HepG2 (cell line): ENCODE measurements at places on chromosomes 6 and 20. TPM values are rescaled to one million over a fixed set of nuclear protein-coding genes. Genes with fewer than 3 reads are reported as not detected.

NOTCH4 gene
- total RNA-seq = 0.51 and 0.66 TPM in 2 replicates

NKX2-4 gene
- not detected in 2 replicates for total RNA-seq

MPIG6B gene
- not detected in 2 replicates for total RNA-seq

ANKRD66 gene
- not detected in 2 replicates for total RNA-seq

GJE1 gene
- not detected in 2 replicates for total RNA-seq

SLC12A5 gene
- 5.3 and 5.4 TPM in 2 replicates for total RNA-seq

SPTLC3 gene
- total RNA-seq = 83.7 and 95.6 TPM in 2 replicates

ADGB gene
- total RNA-seq = not detected in 2 replicates

GRCh38 chr6:129908356-129908755, 47.2 kb upstream of the TMEM244 start:
- DNase-seq = no peak

DNA sequence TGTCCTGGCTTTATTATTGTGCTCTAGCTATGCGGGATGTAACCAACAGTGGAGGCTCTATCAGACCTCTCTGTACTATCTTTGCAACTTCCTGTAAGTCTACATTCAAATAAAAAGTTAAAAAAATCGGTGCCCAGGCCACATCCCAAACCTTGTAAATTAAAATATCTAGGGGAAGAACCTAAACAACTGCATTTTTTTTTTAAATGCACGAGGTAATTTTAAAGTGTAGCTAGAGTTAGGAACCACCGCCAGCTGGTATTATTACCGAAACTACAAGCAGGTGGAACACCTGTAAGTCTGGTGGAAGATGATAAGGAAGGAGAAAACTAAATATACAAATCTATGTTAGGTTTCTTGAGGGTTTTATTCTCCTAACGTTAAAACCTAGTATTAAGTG, 34.5 kb upstream of the ID4 start:
- no peak for DNase-seq

GRCh38 chr6:3835055-3835731, 14.0 kb upstream of the FAM50B start:
- peak; percentile 91 for DNase-seq

GRCh38 chr6:95959261-95959660, 56.5 kb upstream of the FUT9 start:
- DNase-seq = no peak

- DNase-seq = no peak
Measured at GRCh38 chr6:136251394-136251793, 1.3 kb upstream of the MTFR2 start.

GRCh38 chr20:12715371-12715770, 293.4 kb upstream of the SPTLC3 start:
- no peak for DNase-seq

DNA sequence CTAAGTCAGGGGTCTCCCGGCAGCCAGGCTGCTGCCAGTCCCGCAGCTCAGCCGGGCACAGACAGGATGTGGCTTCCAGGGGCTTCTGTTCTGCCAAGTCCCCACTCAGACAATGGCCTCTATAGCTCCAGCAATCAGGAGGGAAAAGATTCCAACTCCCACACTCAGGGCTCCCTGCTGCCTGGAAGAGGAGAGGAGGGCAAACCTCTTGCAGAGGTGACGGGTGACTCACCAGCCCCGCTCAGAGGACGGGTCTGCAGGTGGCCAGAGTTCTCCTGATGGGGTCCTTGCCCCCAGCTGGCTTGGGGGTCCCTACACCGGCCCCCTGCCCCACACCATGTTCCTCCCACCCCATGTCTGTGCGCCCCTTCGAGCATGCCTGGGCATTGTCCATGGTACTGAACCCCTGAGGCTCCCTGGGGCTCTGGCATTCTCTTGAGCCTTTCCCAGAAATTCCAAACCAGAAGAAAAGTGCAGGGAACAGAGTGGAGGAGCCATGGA, 32.6 kb downstream of the NTSR1 start:
- no peak for DNase-seq

GRCh38 chr6:68158256-68158655, 476.8 kb upstream of the ADGRB3 start:
- DNase-seq = no peak

DNA sequence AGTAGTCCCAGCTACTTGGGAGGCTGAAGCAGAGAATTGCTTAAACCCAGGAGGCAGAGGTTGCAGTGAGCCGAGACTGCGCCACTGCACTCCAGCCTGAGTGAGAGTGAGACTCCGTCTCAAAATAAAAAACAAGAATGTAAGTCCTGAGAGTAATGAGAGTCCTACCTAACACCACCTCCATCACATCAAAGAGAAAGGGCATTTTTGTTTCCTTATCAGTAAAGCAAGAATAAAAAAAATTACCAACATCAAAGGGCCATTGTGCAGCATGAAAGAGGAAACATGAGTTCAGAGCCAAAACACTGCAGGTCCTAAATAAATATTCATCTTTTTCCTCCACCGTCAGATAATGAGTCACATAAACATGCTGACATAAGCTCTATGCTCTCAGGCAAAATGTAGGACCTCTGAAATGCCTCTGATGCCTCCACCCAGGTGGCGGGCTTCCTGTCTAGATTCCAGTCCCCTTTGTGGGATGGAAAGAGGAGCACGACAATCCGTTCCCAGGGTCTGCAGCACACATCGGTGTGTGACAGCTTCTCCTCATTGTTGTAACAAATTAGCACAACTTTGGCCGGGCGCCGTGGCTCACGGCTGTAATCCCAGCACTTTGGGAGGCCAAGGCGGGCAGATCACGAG, 7.2 kb downstream of the ATP9A start:
- DNase-seq = peak; percentile 100

DNA sequence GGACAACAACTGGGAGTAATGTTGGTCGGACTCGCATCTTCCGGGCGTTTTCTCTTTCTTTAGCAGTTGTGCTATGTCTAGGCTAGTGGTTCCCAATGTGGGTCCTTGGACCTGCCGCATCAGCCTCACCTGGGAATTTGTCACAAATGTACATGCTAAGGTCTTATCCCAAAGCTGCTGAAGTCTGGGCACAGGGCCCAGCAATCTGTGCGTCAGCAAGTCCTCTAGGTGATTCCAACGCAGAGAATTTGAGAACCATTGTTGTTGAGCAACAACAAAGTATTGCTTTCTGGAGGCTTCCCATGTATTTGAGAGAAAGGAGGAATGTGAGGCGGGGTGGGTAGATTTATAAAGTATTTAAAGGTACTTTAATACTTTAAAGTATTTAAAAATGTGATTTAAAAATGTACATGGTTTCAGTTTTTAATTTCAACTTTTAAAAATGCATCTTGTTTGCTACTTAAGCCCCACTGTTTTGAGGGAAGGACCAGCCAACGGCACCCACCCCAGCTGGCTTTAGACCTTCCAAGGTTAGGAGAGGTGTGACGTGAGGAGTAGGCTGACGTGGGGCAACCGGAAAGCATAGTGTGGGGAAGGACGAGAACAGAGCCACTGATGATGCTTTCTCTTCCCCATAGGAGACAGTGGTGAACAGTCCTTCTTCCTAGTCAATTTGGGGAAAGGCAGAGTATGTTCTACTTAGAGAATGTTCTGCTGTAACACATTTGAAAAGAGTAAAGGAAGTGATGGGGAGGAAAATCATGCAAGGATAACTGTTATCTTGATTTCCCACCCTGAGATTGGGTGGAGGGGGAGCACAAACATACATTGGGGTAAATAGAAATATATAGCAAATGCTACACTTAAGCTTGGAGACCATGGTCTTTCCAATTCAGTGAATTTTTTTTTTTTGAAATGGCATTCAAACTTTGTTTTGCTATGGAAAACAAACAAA, 4.3 kb downstream of the UST start:
- no peak for DNase-seq

GRCh38 chr6:119339941-119340456, 9.6 kb downstream of the MAN1A1 start:
- no peak for DNase-seq

DNA sequence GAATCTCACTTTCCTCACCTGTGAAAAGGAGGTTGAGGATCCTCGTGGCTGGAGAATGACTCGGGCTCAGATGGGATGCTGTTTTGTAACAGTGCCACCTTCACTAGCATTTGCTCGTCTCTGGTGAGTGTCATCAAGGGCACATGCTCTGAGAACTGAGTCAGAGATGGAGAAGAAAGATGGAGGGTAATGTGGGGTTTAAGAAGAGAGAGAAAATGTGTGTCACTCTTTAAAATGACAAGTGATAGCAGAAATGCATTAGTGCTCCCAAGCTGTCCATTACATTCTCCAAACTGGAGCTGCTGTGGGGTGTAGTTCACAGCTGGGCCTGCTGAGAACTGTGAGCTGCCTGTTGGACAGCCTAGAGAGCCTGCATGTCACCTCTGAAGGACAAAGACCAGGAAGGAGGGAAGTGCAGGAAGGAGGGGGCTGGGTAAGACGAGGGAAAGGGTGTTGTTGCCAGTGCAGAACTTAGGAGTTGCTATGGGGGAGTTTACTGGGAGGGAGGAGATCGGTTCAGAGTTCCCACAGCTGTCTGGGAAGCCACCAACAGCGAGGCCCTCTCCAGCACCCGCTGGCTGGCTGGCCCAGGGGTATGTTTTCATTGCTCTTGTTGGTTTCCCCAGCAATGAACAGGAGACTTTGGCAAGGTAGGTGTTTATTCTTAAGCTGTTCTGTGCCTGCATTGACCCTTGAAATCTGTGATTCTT, 19.8 kb downstream of the GMPR start:
- DNase-seq = no peak

DNA sequence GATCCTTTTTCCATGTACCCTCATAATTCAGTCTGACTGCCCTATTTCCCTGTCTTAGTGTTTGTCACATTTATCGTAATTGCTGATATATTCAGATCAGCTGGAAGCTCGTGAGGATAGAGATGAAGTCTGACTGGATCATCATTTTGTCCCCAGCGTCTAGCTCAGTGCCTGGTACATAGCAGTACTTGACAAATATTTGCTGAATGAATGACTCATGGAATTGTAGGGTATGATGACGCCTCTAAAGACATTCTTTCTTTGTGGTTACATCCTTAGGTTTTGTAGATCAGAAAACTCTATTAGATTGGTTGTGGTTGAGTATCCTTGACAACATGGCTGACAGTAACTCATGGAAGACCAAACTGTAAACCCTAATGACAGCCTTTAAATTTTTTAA, 68.9 kb downstream of the MTHFD1L start:
- DNase-seq = peak; percentile 7

GRCh38 chr20:56974499-56975250, 291.8 kb downstream of the BMP7 start:
- peak; percentile 48 for DNase-seq

DNA sequence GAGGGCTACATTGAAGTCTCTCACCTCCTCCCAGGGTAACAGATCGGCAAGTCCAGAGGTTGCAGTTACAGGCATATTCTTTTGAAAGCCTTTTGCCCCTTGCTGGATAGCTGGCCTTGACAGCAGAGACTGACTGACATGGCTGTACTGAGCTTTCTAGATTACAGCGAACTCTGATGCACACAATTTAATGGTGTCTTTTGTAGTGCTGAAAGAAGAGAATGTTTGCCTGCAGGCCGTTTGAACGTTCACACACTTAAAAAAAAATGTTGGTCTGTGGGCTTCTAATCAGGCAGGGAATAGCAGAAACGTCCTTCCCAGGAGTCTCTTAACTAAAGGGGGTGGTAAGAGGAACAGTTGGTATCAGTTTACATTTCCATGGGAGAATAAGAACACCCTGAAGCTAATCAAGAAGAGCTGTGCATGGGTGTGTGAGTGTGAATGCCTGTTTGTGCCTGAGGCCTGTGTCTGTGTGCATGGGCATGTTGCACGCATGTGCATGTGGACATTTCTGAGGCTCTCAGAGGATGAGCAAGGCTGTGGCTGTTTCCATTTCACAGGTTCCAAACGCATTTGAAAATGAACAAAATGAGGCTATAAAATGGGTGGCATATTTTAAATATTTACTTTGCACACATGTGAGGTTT, 213.9 kb upstream of the SSTR4 start:
- no peak for DNase-seq

DNA sequence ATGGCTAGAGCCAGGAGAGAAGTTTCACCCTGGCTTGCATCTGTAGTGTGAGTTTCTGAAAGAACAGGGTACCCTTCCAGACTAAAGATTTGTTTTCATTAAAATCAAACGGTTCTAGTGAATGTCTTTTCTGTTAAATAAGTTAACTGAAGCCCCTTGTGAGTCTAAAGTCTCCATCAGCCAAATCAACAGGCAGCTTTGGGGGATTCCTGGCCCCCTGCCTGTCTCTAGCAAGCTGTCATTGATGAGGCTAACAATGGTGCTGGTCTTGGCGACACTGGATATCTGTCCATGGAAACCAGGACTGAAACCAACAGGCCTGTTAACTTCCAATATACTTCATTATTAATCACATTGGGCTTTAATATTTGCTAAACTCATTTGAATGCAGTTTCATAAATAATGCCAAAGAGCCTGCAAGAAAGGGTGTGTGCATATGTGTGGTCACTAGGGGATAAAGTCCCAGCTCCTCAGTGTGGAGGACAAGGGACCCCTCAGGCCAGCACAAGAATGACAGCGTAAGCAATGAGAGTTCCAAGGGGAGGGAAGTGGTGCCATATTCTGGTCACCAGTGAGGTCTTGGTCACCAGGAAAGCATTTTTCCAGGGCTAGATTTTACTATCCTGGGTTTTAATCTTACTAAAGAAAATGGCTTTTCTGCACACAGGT, 9.1 kb upstream of the RNF182 start:
- DNase-seq = no peak

GRCh38 chr20:58349570-58349969, 39.5 kb upstream of the VAPB start:
- DNase-seq = no peak

- no peak for DNase-seq
Measured at GRCh38 chr6:3393836-3394202, 63.0 kb downstream of the SLC22A23 start.

DNA sequence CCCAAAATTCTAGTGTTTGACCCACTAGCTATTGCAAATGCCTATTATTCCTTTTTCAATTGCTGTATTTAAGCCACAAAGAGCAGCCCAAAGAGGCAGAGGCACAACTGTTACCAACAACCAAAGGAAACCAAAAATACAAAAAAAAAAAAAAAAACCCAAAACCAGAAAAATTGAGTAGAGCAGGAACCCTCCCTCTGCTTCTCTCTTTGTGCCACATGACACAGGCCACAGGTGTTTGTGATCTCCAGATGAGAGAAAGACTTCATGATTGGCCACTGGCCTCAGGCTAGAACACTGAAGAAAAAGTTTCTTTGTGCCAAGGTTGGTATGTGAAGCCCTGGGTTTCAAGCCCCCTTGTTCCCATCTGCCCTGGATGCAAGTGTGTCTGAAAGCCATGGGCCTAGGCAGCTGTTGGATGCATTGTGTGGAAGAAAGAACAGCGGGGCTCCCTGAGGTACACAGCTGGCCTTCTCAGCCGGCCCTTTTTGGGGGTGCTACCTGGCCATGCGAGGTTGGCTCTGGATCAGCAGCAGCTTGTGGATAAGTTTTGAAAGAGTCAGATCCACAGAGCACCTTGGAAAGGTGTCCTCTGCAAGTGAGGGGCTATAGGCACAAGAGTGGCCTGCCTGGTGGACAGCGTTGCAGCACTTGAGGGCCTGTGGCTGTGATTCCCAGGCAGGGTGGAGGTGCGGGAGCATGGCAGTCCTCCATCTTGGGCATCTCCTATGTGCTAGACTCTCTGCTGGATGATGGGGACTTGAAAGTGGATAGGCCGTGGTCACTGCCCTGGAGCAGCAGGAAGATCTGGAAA, 204.5 kb downstream of the ZDHHC14 start:
- no peak for DNase-seq
